Tongue (tissue), 3 donors: ENCODE measurements at places on chromosomes 7 and 10.

- no peak for DNase-seq
Observed at GRCh38 chr7:116554436-116554835, 29.6 kb downstream of the CAV1 start.

- no peak for DNase-seq
Observed at GRCh38 chr10:7802606-7803005, 14.6 kb downstream of the ATP5F1C start.

DNA sequence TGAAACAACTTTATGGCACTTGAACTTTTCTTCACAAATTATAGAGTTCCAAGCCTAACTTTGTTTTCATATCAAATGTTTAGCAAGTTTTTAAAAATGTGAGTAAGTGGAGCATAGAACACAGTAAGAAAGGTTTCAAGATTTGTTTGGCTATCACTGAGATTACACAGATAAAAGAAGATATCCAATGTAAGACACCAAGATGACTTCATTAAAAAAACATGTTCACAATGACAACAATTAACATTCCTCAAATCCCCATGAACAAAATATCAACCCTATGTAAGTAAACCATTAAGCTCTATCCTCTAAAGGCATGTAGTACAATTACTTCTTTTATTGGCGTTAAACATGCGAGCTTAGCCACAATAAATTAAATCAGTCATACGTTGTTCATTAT is 129.7 kb downstream of the RELN start:
- no peak for DNase-seq

DNA sequence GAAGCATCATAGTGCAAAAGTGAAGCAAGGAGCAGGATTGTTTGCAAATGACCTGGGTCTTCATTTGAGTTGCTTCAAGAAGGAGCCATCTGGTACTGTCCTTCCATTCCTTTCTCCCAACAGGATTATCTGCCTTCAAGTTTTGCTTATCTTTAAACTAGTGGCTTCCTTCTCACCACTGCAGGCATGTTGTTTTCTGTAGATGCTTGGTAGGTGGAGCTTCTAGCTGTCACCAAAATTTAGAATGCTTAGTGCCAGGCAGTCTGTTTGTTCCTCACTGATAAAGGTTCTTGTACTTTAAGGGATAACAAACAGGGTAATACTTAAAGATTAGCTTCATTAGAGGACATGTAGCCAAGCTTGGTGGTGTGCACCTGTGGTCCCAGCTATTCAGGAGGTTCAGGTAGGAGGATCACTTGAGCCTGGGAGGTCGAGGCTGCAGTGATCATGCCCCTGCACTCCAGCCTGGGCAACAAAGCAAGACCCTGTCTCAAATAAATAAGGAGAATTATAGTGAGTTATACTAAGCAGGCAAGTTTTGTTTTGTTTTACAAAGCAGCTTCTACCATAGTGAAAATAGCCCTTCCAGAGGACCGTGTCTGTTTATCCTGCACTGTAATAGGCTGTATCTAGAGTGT is 5.7 kb downstream of the ARL5B start:
- DNase-seq: no peak

- peak; percentile 62 for DNase-seq
Observed at GRCh38 chr7:6398943-6399342, 48.8 kb downstream of the DAGLB start.

- DNase-seq: peak; percentile 93
Observed at GRCh38 chr10:80104066-80104926, 25.8 kb downstream of the TMEM254 start.

- DNase-seq: no peak
Observed at GRCh38 chr10:11325817-11326216, 285.6 kb downstream of the USP6NL start.

- peak; percentile 62 for DNase-seq
Observed at GRCh38 chr7:94252971-94253370, 141.7 kb upstream of the COL1A2 start.

DNA sequence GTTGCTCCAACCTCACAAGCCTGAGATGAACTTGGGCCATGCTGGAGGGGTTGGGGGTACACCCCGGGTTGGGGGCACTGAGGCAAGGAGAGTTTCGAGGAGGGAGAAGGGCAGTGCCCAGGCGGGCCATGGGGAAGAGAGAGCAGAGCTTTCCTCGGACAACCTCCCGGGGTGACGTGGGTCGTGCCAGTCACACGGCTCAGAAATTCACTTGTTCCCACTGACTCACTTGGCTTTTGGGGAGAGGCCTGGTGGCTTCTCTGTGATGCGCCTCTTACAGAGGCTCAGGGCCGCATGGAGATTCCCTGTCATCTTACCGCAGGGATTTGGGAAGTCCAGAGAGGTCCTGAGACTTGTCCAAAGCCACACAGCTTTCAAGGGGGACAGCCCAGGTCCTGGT is 2.9 kb downstream of the LAT2 start:
- DNase-seq: no peak
